ENCODE measurements at places on chromosomes 16 and 17. TPM values are rescaled to one million over a fixed set of nuclear protein-coding genes. Genes with fewer than 3 reads are reported as not detected.

Gene HOXB5
- 1.4 TPM for total RNA-seq

Gene ASIC2
- 0.18 TPM for total RNA-seq

Gene CTRB2
- total RNA-seq = 11.6 TPM

Gene CACNG5
- not detected for total RNA-seq

- H3K27me3 ChIP-seq = no peaks in the 10 kb centered on the region
- H3K4me1 ChIP-seq = no peaks in the 10 kb centered on the region
- no peak overlapping the region for H3K27ac ChIP-seq
- no peak for DNase-seq
- no peak overlapping the region for H3K4me3 ChIP-seq
- no peaks in the 10 kb centered on the region for H3K36me3 ChIP-seq
Measured at GRCh38 chr17:69030169-69030568, 30.6 kb downstream of the ABCA9 start.

GRCh38 chr16:82658796-82659195 is 32.0 kb downstream of the CDH13 start:
- H3K36me3 ChIP-seq = no peaks in the 10 kb centered on the region
- H3K27ac ChIP-seq = no peak overlapping the region
- H3K4me3 ChIP-seq = no peak overlapping the region
- H3K27me3 ChIP-seq = no peaks in the 10 kb centered on the region
- no peaks in the 10 kb centered on the region for H3K4me1 ChIP-seq

GRCh38 chr16:543301-544164 is 16.0 kb downstream of the CAPN15 start:
- H3K36me3 ChIP-seq = no peaks in the 10 kb centered on the region
- H3K4me3 ChIP-seq = no peak overlapping the region
- no peak for DNase-seq
- no peak overlapping the region for H3K27ac ChIP-seq

GRCh38 chr16:67462279-67462655 is 18.7 kb downstream of the ATP6V0D1 start:
- no peak overlapping the region for H3K27ac ChIP-seq
- H3K27me3 ChIP-seq = no peaks in the 10 kb centered on the region
- H3K36me3 ChIP-seq = no peaks in the 10 kb centered on the region
- no peak overlapping the region for H3K4me3 ChIP-seq
- no peak for DNase-seq

DNA sequence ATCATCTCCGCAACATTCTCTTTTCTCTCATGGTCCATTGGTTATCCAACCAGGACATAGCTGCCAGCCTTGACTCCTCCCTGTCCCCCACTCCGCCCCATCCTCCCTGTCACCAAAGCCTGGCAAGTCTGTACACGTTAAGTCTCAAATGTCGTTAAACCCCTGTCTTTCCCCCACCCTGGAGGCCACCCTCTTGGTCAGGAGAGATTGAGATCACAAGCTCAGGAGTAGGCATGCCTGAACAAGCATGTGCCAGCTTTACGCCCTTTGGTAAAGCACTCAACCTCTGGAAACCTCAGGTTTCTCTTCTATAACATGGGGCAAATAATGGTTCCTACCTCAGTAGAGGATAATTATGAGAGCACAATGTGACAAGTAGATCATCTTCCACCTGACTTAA is 38.1 kb upstream of the CCL1 start:
- H3K27ac ChIP-seq = no peak overlapping the region
- H3K27me3 ChIP-seq = no peaks in the 10 kb centered on the region
- no peak for DNase-seq
- H3K36me3 ChIP-seq = no peaks in the 10 kb centered on the region
- H3K4me3 ChIP-seq = no peak overlapping the region
